ENCODE measurements at places on chromosomes 3 and 15.
A peak's percentile ranks its signal among the peaks of the same experiment; 100 is the strongest.

GRCh38 chr15:48191574-48192225, at the start of gene CTXN2:
CTXN2 (plus strand) TSS chr15:48191665; CDS start chr15:48201301, 9,636 bp downstream.
- no peak for DNase-seq

GRCh38 chr15:68271854-68272471, 5.6 kb upstream of the FEM1B start:
- DNase-seq, result no peak

DNA sequence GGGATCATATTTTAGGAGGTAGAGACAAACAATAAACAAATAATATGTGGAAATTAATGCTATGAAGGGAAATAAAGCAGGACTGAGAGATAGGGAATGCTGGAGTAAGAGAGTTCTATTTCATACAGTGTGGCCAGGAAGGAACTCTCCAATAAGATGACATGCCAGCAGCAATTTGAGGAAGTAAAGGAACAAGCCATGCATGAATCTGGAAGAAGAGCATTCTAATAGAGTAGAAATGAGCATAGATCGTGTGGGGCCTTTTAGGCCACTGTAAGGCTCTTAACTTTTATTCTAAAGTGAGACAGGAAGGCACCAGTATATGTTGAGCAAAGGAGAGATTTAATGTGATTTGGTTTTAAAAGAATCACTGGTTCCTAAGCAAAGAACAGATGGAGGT, 126.3 kb downstream of the DMXL2 start:
- DNase-seq, result no peak

GRCh38 chr3:154081305-154081704, 39.9 kb upstream of the ARHGEF26 start:
- DNase-seq, result no peak

GRCh38 chr3:138195481-138195880, 8.4 kb downstream of the ARMC8 start:
- DNase-seq, result no peak

DNA sequence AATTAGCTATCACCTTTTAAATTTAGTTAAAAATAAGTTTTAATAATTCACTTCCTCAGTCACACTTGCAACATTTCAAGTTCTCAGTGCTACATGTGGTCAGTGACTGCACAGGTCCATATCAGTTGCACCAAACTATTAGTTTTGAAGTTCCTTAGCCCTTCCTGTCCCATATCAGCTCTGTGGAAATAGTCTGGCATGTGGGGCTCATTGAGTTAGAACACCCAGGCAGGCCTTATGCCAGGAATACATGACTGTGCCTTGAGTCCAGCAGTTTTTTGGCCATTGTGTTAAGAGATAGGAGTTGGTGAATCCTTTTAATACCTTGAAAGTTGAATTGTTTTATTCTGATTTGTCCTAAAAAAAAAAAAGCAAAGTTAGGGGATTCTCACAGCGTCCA, 153.7 kb upstream of the BFSP2 start:
- DNase-seq, result no peak

GRCh38 chr15:86603466-86603865, 523.8 kb downstream of the AGBL1 start:
- DNase-seq, result no peak

DNA sequence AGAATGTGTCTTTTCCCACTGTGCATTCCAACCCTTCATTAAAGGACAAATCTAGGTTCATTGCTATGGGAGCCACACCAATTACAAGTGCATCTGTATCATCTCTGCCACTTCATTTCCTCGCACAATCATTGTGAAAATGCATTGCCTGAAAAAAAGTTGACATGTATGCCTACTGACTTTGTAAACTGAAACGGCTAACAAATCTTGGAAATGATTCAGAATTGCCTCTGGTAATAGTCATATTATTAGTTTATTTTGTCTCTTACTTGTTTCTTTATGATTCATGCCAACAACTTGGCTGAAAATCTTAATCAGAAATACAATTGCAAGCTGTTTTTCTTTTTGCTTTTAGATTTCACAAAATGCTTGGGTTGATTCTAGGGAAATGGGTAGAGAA, 497.1 kb downstream of the ZIC1 start:
- no peak for DNase-seq

GRCh38 chr15:27867861-27868260, 231.3 kb downstream of the OCA2 start:
- DNase-seq, result no peak

- no peak for DNase-seq
Observed at GRCh38 chr15:45471151-45471550, 51.4 kb downstream of the SLC30A4 start.

GRCh38 chr3:64067506-64068346, 44.4 kb upstream of the PSMD6 start:
- DNase-seq, result no peak

GRCh38 chr15:81155375-81156218, 21.5 kb downstream of the CFAP161 start:
- peak; percentile 29 for DNase-seq

GRCh38 chr15:87213626-87214025, 1042.9 kb downstream of the NTRK3 start:
- no peak for DNase-seq

GRCh38 chr15:73183071-73183470, 130.8 kb downstream of the NEO1 start:
- DNase-seq, result no peak

DNA sequence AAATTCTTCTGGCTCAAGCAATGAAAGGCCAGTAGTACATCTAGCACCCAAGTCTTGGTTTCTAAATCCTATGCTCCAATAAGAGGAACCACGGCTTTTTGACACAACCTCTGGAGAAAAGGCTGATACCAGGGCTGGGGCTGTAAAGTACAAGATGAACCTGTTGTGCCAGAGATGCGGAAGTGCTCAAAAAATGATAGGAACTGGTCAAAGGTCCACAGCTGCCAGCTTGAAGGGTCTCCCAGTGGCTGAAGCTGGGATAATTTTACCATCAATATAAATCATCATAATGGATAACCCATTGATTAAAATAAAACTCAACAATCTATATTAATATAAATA, 558 bp upstream of the NCEH1 start:
- no peak for DNase-seq

DNA sequence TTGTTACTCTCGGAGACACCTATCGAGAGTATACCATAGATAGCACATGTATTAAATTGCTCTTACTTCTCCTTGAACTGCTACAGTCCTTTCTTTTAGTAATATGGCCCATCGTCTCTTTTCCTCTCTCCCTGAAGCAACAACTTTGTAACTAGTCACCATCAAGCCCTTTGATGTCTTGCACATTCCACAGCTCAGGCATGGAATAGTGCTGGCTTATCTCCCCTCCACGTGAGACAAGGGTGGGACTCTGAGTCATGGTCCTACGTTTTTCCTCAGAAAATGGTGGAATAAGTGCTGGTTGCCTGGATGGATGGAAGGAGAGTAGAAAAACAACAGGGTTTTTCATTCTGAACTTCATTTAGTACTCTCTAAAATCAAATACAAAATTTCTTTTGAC, 163.3 kb upstream of the MBNL1 start:
- DNase-seq, result no peak

DNA sequence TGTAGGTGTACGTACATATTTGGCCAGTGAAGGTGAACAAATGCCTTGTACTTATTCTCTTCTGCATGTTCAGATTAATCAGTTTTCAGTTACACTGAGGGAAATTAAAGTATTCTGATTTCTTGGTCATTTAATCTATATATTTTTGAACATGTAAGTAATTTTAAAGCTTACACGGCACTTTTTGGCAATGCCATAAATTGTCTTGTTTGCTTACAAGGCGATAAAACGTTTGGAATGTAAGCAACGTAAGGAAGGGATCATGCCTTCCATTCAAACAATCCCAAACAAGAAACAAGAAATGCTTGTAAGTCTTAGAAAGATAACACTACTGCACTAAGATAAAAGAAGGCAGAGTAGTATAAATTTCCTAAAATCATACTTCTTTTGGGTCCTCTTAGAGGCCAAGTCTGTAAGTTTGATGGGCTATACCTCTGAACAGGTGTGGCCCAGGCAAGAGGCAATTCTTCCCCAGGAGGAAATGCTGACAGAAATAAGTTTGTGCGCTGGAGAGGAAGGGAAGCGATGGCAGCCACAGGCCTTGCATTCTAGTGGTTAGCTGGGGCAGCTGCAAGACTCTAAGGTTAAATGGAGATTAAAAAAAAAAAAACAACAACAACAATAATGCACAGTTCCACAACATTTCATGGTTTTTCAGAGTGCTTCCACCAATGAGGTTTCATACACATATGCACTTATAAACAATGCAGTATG, 73.8 kb downstream of the GOLIM4 start:
- DNase-seq, result no peak

- DNase-seq, result no peak
Observed at GRCh38 chr3:29608414-29609327, 327.8 kb downstream of the RBMS3 start.

DNA sequence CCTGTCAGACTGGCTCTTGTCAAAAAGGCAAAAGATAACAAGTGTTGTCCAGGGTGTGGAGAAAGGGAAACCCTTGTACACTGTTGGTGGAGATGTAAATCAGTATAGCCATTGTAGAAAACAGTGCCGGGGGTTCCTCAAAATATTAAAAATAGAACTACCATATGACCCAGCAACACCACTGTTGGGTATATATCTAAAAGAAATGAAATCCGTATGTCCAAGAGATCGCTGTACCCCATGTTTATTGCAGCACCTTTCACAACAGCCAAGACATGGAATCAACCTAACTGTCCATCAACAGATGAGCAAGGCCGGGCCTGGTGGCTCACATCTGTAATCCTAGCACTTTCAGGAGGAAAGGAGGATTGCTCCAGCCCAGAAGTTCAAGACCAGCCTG, 6.2 kb downstream of the CYFIP1 start:
- no peak for DNase-seq

DNA sequence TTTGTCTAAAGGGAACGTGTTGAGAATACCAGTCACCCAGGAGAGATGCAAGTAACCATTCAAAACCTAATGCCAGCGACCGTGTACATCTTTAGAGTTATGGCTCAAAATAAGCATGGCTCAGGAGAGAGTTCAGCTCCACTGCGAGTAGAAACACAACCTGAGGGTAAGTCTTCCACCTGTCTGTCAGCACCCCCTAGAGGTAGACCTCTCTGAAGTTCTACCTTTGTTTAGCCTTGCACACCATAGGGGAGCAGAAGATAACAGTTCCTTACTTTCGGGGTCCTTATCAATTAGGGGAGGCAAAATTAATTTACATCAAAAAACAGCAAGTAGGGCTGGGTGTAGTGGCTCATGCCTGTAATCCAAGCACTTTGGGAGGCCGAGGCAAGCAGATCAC, 124.4 kb downstream of the HCN4 start:
- peak; percentile 26 for DNase-seq

DNA sequence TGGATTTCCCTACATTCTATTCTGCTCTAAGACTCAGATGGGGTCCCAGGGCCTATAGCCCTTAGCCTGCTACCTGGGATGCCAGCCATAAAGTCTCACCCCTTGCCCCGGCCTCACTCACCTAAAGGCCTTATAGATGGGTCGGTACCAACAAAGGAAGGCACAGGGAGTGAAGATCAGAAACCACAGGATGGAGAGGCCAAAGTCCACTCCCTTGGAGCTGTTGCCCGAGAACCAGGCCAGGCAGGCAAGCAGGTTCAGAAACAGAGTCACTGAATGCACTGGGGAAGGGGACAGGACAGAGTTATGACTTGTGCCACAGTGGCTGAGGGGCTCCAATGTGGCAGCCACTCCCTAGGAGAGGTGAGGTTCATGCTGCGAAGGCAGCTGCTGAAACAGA, 7.4 kb upstream of the ULK3 start:
- no peak for DNase-seq

GRCh38 chr15:78355177-78355576, 15.0 kb downstream of the CRABP1 start:
- DNase-seq, result no peak

GRCh38 chr3:141292356-141293058, 60.9 kb downstream of the PXYLP1 start:
- no peak for DNase-seq

GRCh38 chr3:161559177-161559998, 62.8 kb downstream of the OTOL1 start:
- no peak for DNase-seq

GRCh38 chr3:70090322-70090913, 90.9 kb downstream of the SAMMSON start:
- no peak for DNase-seq

DNA sequence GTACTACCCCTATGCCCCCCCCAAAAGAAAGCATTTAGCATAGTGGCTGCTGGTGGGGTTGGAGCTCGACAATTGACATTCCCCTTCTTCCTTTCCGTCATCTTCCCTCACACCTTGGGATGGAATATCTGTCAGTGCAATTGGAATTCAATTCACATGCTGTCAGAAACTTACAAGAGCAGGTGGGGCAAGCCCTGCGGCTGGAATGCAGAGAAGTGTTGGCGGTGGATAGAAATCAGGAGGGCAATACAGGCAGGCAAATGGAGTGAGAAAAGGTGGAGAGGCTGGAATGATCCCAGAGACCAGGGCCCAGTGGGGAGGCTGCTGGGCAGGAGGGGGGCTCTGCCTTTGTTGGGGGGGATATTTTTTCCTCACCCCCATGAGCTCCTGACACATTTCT, 44.1 kb downstream of the FAM3D start:
- DNase-seq, result no peak

DNA sequence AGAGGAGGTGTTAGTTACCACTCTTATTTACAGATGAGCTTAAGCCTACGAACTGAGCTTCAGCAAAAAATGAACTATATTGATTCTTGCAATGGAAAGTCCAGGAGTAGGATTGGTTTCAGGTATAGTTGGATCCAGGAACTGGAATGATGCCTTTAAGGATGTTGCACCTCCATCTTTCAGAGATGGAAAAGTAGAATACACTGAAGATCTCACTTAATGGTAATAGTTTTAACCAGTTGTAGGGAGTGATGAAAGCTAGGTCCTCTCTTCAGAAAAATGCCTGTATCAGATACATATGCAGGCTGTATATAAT, 2.5 kb downstream of the SLC28A1 start:
- DNase-seq, result no peak

- DNase-seq, result no peak
Observed at GRCh38 chr3:184970186-184970585, 158.2 kb downstream of the VPS8 start.

DNA sequence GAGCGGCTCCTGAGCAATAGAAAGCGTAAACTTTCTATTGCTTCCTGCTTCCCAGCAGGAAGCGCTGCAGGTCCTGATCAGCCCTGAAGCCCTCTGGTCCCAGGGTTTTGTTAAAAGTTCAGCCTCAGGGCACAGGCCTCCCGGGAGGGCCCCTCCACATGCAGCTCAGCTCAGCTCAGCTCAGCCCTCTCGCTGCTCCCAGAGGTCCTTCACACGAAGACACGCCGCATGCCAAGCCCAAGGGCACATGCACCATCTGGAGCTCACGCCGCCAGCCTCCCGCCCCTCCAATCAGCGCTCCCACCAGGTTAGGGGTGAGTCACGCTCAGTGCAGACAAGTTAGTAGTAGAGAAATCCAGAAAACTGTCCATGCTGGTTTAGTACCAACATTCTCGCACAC, 12.7 kb downstream of the TKT start:
- no peak for DNase-seq

- no peak for DNase-seq
Observed at GRCh38 chr3:150308481-150309256, 99.4 kb upstream of the TSC22D2 start.
